CD4-positive, alpha-beta T cell treated with Interleukin-17A for 1 hour (primary cell): ENCODE measurements at places on chromosomes 11 and 22.

DNA sequence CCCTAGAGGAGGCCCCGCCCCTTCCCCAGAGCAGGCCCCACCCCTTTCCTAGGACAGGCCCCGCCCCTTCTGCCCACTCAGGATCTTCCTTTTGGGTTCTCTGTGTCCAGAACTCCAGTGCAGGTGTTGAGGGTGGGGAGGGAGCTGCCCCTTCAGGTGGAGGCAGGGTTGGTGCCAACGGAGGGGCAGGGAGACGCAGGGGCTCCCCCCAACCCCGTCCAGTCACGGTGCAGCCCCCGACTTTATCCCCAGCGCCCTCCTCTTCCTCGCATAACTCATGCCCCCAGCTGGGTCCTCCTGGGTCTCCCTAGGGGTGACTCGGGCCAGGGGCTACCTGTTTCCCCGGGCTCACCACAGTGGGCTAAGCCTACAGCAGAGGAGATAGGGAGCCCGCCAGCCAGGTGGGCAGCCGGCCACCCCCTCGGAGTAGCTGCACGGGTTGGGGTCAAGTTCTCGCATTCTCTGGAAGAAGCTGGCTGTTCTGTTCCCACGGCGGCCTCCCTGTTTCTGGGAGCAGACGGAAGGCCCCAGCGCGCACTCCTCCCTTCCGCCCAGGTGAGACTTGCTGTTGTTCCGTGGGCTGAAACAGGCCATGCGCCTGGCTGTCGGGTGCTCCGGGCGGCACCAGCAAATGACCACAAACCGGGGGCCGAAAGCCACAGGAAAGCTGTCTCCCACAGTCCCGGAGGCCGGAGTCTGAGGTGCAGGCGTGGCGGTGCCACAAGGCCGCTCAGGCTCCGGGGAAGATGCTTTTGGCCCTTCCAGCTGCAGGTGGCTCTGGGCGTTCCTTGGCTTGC is 38.9 kb downstream of the MUC2 start:
- no peak for DNase-seq

GRCh38 chr11:10329935-10330334 is 25.1 kb downstream of the ADM start:
- no peak for DNase-seq

- DNase-seq = no peak
These were observed 11.4 kb downstream of the RBM4 start for GRCh38 chr11:66649903-66650302.

DNA sequence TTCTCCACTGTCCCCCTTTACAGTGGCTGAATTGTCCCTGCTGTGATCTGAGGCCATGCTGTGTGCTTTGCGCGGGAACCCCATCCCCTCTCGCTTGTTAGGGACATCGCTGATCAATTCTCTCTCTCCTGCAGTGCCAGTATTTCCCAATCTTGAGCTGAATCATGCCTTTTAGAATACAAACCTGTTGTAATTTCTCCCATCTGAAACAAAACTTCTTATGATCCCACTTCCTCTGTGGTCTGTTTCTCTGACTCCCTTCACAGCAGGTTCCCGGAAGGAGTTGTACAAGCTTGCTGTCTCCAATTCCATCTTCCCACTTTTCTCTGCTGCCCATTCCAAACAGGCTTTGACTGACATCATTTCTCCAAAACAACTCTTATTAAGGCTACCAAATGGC is 16.8 kb downstream of the ADAMTS15 start:
- DNase-seq = no peak

- peak; percentile 25 for DNase-seq
These were observed 9.3 kb upstream of the ADAMTS15 start for GRCh38 chr11:130439160-130439519.

GRCh38 chr11:67614730-67615714 is 8.3 kb downstream of the NDUFV1 start:
- DNase-seq = peak; percentile 60

GRCh38 chr11:86818462-86819192 is 18.3 kb downstream of the PRSS23 start:
- peak; percentile 61 for DNase-seq

DNA sequence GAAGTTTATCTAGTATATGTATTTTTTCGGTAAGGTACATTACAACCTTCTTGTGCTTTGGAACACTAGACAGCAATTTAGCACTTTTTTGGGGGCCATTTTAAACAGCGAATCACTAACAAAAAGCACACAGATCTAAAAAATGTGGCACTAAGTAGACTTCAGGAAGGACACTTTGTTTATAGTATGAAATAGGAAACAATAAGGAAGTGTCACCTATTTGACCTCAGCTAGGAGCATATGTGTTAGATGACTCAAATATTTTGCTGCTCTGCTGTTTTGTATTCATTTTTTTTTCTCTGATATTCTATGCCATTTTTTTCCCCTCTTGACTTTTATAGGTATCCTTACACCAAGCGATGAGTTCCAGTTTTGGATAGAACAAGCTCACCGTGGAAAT is 5.6 kb downstream of the DYNC2H1 start:
- DNase-seq = no peak

DNA sequence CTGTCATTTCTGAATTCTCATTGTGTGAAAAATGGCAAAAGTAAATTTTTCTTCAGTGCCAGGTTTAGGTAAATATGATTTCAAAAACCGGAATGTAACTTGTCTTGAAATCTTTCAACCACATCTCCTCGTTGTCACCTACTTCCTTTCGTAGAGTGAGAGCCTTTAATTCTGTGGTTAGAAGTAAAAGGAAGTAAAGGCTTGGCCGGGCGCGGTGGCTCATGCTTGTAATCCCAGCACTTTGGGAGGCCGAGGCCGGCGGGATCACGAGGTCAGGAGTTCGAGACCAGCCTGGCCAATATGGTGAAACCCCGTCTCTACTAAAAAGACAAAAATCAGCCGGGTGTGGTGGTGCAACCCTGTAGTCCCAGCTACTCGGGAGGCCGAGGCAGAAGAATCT is 29.8 kb downstream of the SGSM3 start:
- DNase-seq = peak; percentile 73

DNA sequence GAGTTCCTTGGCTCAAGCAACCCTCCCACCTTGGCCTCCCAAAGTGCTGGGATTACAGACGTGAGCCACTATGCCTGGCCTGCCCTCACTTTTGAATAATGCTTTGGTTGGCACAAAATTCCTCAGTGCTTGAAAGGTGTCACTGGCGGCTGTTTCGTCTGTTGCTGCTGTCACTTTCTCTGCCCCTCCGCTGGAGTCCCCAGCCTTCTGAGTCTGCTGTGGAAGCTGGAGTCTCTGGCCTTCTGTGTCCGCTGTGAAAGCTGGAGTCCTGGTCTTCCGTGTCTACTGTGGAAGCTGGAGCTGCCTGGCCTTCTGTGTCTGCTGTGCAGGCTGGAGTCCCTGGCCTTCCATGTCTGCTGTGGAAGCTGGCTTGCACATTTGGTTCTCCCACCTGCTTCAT is 4.9 kb upstream of the KRTAP5-1 start:
- DNase-seq = no peak

DNA sequence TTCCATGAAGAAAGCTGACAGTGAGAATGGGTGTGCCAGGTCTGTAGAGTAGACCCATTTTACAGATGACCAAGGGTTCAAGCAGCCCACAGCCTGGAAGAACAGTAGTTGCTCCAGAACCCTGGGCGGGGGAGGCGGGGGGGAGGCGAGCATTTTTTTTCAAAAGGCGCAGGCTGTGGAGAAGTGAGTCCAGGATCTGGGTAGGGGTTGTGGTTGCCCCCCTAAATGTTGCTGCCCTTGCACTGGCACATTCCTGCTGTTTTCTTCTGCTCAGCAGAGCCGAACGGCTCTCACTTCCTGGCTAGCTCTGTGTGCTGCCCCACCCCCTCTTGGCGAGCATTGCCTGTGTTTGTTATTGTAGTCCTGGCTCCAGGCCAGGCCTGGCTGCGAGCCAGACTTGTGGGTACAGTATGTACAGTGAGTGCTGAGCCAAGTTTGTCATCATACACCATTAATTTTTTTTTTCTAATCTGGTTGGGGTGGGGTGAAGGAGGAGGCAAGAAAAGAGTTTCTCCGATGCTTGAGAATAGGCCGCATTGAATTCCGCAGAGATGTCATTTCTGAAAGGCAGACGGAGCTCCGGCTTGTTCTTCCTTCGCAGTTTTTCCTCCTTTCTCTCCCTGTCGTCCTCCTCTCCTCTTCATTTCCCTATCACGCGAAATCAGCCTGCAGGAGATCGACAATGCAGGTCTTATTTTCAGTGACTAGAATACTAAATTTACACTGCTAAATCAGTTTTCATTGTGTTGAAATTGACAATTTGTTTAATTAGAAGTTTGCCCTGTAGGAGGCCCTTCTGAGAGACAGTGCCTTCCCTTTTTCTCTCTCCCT is 100.5 kb downstream of the ZBTB16 start:
- peak; percentile 97 for DNase-seq

GRCh38 chr11:63916837-63917691 is at the start of gene RCOR2:
RCOR2 (minus strand) TSS chr11:63917164; CDS start chr11:63916456, 708 bp downstream.
- DNase-seq = peak; percentile 71

DNA sequence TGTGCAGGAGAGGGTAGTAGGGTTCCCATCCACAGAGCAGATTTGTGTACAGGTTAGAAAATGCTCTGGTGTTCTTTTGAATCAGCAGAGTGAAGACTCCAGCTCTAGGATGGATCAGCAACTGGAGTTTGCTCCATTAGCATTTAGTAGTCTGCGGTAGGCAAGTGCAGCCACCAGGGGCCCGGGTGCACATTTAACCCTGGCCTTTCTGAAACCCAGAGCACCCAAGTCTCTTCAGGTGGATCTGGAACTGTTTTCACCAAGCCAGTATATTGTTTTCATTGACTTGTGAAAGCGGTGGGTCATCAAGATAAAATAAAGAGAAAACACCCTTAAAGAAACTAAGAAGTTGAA is 100.8 kb upstream of the CLPB start:
- DNase-seq = no peak

DNA sequence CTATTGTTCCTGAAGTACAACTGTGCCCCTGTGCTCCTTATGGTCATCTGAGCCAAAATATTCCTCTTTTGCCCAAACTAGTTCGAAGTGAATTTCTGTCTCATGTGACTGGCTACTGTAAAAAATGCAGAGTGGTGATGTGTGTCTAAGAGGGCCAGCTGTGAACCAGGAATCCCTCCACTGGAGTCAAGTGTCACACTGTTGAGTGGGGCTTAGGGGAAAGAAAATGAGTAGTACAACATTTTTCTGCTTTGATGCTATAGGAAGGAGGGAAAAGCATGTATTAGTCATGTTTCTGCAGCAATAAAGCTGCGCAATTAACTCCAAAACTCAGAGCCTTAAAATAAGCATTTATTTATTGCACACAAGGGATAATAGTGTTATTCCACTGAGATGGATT is 39.8 kb upstream of the HMGXB4 start:
- DNase-seq = no peak

DNA sequence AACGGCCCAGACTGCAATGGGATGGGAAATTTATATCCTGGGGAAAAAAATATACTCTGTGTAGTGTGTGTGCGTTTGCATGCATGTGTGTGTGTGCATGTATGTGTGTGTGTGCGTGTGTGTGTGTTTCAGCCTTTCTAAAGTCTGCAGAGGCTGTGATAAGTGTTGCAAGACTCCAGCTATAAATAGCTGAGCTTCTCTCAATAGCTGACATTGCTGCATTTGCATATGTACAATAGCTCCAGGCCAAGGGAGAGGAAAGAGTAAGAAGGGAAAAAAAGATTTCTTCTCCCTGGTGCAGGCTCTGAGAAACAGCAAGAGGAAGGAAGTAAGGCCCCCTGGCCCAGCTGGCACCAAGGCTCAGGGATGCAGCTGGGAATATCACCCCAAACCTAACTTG is 483.0 kb downstream of the MN1 start:
- DNase-seq = no peak

DNA sequence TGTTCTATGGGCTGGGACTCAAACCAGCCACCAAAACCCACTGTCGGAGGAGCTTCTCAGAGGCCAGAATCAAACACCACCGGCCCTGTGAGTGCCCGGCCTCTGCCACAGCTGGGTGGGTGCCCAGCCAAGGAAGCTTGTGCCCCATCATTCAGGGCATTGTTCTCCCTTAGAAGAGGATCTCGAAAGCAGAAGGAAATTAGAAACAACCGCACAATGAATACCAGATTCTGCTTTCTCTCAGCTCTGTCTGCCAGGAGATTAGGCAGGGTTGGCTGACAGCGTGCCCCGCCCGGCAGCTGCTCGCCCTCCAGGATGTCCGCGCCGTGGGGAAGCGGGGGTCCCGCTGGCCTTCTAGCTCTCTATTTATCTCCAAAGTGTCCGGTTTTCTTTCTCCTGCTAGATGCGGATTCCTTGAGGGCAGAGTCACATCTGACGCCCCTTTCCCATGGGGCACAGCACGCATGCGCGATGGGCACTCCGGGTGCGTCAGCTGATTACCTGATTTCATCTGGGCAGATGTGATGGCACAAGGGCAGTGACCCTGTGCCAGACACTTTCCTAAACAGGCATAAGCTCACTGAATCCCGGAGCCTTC is 25.5 kb downstream of the SCGB1A1 start:
- DNase-seq = no peak

DNA sequence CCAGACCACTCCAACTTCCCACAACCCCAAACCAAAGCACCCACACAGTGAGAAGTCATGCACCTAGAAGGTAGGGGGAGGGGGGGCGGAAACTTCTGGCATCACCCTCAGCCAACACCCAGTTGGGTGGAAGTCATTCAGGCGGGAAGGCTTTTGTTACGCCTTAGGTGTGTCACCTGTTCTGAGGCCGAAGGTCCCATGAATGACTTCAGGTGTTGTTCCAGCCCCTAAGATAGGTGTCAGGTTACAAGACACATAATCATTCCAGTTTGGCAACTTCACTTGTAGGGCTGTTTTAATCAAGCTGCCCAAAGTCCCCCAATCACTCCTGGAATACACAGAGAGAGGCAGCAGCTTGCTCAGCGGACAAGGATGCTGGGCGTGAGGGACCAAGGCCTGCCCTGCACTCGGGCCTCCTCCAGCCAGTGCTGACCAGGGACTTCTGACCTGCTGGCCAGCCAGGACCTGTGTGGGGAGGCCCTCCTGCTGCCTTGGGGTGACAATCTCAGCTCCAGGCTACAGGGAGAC is at the start of gene TMPRSS4:
Gene TMPRSS4 (plus strand): TSS at position 325 of the 528 bp plus-strand sequence. CDS start 225 bp downstream, outside the sequence.
- DNase-seq = no peak

- DNase-seq = no peak
These were observed 707.5 kb upstream of the ANO5 start for GRCh38 chr11:21485426-21485825.

DNA sequence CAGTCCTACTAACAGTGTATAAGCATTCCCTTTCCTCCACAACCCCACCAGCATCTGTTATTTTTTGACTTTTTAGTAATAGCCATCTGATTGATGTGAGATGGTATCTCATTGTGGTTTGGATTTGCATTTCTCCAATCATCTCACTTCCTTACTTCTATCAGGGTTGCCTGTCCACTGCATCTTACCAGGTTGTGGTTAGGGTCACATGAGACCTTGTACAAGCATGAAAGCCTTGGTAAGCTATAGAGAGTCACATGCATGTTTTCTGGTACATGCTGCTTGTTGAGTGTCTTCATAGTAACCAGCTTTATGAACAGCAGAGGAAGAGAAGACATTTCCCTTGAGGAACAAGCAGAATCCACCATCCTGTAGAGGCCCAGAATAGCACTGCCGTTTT is 102.9 kb upstream of the PAX6 start:
- DNase-seq = no peak

- DNase-seq = no peak
These were observed 916.5 kb upstream of the FAT3 start for GRCh38 chr11:91308069-91308468.

DNA sequence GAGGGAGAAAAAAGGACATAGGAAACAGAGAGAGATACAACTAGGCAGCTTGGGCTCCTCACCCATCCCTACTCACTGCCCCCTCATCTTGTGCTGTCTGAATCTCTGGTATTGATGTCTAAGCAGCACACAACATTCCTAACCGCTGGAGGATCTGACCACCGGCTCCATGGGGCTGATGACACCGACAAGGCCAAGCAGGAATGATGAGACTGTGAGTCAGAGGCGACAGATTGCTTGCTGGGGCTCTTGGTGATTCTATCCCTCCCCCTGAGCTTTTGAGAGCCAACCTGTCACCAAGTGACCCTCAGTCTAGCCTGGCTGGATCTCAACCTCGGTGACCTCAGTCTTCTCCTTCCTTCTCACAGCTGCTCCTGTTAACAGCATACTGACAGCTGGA is 13.8 kb downstream of the PAMR1 start:
- DNase-seq = no peak
